Esophagus mucosa (tissue), 1 donor: ENCODE measurements at places on chromosomes 11 and 22.

- ATAC-seq = no peak
These were observed 729.8 kb downstream of the FAM181B start for GRCh38 chr11:82003671-82004515.

GRCh38 chr22:50184004-50184901 is 1.5 kb upstream of the TRABD start:
- no peak for ATAC-seq

GRCh38 chr22:40578171-40578570 is 58.3 kb downstream of the MRTFA start:
- ATAC-seq = no peak

GRCh38 chr11:6328321-6328720 is 8.0 kb upstream of the CAVIN3 start:
- no peak for ATAC-seq

GRCh38 chr11:108931168-108931567 is 266.3 kb downstream of the DDX10 start:
- ATAC-seq = no peak

GRCh38 chr11:72737336-72737735 is 14.9 kb downstream of the ARAP1 start:
- no peak for ATAC-seq
